ENCODE measurements at places on chromosomes 13 and 19.

DNA sequence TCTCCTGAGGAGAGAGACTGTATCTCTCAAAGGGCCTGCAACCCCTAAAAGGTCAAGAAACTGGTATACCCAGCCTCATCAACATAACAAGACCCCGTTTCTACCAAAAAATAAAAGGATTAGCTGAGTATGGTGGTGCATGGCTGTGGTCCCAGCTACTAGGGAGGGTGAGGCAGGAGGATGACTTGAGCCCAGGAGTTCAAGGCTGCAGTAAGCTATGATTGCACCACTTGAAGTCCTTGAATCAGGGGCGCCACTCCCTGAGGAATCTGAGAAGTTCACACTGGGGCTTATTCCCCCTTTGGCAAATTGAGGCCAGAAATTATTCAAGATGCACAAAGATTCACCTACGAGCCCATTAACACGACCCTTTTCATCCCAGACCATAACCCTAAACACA is 83.0 kb downstream of the TSHZ3 start:
- DNase-seq: no peak

DNA sequence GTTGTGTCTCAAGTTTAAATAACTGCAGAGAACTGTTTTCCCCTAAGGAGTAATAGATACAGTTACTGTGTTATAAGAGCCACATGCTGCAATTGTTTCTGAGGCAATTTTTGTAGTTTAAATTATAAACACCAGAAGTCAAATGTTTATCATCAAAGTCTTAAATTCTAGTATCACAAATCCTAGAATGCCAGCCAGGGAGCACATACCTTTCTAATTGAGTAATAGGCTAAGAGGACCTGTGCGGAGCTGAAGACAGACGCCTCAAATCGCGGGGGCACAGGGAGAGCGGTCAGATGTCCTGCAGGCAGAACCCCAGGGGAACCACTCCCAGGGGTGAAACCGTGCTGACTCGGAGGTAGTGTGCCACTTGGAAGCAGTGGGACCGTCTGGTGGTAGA is 65.2 kb upstream of the TNFRSF19 start:
- DNase-seq: peak; percentile 52

GRCh38 chr13:102838982-102839381 is 6.8 kb upstream of the ERCC5 start:
- DNase-seq: no peak

DNA sequence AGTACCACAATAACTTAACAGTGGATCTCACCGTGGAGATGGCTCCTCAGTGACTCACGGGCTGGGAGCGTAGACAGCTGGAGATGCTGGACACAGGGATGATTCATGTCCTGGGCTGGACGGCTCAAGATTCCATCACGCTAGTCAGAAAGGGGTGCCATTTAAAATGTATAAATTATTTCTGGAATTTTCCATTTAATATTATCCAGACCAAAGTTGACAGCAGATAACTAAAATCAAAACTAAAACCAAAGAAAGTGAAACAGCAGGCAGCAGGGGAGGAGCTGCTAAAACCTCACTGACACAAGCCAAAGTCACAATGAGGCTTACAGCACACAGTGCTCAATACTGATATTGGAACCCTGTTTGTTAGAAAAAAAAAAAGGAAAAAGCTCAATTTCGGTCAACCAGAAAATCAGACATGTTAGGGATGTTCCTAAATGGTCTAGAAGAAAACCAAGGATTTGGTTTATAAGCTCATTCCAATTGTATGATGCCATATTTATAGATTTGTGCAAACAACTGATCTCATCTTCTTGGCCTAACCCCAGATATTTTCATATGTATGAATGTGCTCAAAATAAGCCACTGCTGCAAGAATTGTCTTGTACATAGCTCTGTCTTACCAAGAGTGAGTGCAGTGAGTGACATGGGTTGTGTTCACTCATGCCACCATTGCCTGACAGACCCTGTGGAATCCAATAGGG is 111.8 kb downstream of the SACS start:
- peak; percentile 87 for DNase-seq

GRCh38 chr13:35549481-35549880 is 73.0 kb upstream of the MAB21L1 start:
- DNase-seq: peak; percentile 35

- DNase-seq: no peak
Measured at GRCh38 chr19:46294494-46294893, 2.3 kb upstream of the HIF3A start.

- no peak for DNase-seq
Measured at GRCh38 chr19:3033595-3034405, 4.7 kb upstream of the TLE2 start.

DNA sequence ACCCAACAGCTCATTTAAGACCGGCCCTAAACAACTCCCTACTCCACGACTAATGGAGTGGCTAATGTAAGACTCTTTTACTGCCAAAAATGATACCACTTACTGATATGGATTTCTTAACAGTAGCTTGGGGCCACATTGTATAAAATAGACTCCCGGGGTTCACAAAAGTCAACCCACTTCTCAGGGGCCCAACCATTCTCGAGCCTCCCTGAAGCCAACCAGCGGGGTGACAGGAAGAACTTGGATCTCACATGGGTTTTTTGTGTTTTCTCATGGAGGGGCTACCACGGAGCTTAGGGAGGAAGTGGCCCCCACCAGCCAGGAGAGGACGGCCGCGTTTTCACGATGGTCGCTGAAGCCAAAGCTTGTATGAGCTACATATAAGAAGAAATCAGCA is 8.1 kb downstream of the MCF2L start:
- no peak for DNase-seq

DNA sequence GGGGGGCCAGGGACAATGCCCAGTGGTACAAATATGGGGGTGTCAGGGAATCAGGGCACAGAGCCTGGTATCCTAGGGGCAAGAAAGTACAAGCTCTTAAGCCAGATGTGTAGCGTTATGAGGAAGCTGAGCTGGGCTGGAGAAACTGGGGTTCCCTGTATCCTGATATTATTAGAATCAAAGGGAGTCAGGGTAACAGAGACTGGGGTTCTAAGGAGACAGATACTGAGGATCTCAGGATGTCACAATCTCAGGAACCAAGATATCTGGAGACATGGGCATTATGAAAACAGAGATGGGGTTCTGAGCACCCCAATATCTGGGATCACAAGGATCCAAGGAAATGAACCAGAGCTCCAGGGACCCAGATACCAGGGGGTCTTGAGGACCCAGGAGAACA is 784 bp downstream of the BCL3 start:
- DNase-seq: no peak

- no peak for DNase-seq
Measured at GRCh38 chr13:113865427-113865826, 1.6 kb upstream of the GAS6 start.

DNA sequence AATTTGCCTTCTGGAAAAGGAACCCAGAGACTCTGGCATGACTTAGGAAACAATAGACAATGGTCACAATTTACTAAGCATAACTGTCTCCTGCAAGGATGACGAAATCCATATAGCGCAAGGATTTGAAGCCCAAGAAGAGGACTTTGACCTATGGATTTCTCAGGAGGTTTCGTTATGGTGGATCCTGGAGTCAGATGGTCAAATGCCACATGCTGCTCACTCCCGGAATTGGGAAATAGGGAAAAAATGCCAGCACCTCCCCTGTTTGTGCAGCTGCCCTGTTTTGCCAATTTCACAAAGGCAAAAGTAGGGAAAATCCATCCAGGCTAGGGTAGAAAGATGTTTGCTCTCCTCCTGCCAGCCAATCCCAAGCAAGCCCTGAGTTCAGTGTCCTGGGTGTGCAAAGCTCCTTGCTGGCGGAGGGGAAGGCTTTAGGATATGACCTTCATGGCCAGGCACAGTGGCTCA is 23.4 kb downstream of the RDH8 start:
- no peak for DNase-seq
